ENCODE measurements at places on chromosomes 6 and 20.

DNA sequence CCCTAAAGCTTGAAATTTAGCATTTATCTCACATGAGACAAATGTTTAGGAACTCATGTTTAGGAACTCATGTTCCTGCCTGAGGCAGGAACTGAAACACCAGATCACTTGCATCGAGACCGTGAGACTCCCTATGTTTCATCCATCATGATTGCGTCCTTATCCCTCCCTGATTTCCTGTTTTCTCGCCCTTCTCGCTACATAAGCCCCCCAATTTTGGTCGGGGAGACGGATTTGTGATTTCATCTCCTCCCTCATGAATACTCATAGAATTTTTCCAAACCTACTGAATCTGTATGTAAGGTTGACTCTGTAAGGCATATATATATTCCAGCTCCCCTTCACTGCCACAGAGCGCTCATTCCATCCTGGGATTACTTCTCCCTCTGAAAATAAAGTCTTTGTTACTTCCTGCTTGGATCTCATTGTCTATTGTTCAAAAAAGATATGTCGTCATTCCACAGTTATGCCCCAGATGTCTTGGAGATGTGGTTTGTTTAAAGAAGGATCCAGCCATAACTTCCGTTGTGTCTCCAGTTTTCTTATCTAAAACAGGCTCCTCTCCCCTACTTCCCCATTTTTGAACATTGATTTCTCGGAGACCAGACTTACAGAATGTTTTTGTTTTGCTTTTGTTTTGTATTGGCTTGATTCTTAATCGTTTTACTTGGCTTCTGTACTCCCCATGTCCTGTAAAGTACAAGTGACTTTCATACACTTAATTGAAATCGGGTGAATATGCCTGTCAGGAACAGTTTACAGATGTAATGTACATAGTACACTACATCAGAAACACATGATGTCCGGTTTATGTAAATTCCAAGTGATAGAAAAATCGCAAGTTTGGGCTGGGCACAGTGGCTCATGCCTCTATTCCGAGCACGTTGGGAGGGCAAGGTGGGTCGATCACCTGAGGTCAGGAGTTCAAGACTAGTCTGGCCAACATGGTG is 118.7 kb downstream of the HFE start:
- DNase-seq = no peak

DNA sequence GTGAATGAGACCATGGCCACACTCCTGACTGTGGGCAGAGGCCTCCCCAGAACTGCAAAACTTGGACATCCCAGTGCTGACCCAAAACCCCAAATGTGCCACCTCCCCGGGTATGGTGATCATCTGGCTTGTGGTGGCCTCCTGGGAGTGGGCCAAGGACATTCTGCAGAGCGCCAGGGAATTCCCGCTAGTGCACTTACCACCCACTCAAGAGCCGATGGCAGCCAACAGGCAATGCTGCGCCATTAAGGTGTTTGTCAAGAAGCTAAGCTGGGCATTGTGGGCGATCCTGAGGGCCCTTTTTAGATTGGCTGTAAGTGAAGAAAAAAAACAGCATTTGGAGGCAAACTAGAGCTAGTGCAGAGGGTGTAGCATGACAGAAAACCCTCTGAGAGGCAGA is 9.4 kb downstream of the MMP24 start:
- no peak for DNase-seq

GRCh38 chr6:169232507-169232931 is 21.1 kb downstream of the THBS2 start:
- no peak for DNase-seq

DNA sequence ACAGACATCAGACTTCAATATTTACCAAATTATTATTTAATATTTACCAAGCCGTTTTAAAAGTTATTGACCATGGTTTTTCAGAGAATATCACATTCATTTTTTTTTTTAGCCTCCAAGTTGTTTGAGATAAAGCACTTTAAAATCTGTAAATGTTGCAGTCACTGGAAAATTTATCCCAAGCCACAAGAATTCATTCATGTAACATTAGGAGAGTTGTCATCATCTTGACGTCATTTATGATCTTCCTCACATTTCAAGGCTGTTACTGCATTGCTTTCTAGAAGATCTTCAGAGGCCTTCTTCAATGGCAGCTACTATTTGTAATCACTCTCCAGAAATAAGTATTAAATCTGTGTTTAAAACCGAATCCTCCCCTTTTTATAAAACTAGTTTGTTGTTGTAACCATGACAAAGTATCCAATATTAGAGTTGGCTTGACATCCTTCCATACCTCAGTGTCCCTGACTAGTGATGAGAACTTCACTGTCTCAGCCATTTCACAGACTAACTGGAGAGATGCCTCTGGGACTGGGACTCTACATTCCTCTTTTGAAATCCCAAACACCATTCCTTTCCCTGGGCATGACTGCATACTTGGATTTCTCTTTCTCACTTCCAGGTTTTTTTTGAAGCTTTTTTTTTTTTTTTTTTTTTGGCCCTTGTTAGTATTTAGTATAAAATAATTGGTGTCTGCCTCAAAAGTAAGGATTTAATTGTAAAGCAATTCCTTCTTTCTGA is 100.1 kb downstream of the ZFAND3 start:
- no peak for DNase-seq

DNA sequence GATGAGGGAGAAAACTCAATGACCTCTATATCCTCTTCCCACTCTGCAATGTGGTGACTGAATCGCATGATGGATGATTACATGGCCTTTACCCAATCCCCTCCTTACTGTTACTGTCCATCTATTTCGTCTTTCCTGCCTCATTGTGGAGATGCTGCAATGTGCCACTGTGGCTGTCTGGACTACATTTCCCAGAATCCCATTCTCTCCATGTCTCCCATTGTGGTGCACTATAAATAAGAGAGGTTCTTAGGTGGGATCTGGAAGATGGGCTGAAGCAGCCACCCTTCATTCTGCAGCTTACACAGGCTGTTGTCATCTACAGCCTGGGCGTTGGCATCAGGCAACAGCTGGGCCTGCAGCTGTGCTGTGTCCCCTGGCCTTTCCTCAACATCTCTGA is 233.6 kb downstream of the PRKN start:
- no peak for DNase-seq
